ENCODE measurements at places on chromosomes 7 and 10. TPM values are rescaled to one million over a fixed set of nuclear protein-coding genes. Genes with fewer than 3 reads are reported as not detected.

CALHM1 gene
- not detected for total RNA-seq

DNA sequence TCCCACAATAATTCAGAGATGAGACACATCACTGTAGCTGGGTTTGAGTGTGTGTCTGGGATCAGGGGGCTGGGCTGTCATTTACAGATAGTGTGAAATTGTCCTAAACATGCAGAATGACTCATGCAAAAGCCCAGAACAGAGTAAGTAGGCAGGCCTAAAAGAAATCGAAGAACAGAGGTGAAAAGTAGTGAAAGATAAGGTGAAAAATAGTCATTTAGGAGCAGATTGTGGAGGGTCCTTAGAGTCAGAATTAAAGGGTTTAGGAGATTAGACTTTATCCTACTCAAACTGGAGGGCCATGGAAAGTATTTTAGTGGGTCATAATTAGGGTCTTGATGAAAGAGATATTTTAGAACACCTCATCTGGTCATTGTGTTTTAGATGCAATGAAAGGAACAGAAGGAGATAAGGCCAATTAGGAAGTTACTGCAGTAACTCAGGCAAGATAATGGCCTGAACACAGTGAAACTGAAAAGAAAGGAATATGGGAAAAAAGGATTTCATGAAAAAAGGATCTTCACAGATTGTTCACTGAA, 58.3 kb upstream of the NEBL start:
- H3K4me3 ChIP-seq = no peak overlapping the region
- H3K27ac ChIP-seq = no peak overlapping the region
- no peaks in the 10 kb centered on the region for H3K4me1 ChIP-seq
- H3K36me3 ChIP-seq = no peaks in the 10 kb centered on the region
- no peak for DNase-seq

ANKRD61 gene
- total RNA-seq = not detected

DNA sequence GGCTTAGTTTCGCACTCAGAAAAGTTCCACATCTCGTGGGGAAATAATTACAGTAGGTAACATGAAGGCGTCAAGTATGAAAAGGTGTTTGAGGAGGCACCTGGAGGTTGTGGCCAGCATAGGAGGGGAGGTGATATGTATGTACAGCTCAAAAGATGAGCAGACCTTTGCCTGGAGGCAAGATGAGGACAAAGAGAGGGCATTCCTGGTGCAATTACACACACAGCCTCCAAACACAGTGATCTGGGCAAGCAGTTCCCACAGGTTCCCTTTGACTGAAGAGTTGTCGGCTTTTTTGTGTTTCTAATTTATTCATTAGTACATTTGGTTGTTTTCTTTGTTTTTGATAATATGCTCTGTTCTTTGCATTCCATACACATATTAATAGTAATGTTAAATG, 46.9 kb downstream of the CDK14 start:
- no peaks in the 10 kb centered on the region for H3K27me3 ChIP-seq
- H3K27ac ChIP-seq = no peak overlapping the region
- no peak overlapping the region for H3K4me3 ChIP-seq
- H3K36me3 ChIP-seq = no peaks in the 10 kb centered on the region
- H3K4me1 ChIP-seq = no peaks in the 10 kb centered on the region

DNA sequence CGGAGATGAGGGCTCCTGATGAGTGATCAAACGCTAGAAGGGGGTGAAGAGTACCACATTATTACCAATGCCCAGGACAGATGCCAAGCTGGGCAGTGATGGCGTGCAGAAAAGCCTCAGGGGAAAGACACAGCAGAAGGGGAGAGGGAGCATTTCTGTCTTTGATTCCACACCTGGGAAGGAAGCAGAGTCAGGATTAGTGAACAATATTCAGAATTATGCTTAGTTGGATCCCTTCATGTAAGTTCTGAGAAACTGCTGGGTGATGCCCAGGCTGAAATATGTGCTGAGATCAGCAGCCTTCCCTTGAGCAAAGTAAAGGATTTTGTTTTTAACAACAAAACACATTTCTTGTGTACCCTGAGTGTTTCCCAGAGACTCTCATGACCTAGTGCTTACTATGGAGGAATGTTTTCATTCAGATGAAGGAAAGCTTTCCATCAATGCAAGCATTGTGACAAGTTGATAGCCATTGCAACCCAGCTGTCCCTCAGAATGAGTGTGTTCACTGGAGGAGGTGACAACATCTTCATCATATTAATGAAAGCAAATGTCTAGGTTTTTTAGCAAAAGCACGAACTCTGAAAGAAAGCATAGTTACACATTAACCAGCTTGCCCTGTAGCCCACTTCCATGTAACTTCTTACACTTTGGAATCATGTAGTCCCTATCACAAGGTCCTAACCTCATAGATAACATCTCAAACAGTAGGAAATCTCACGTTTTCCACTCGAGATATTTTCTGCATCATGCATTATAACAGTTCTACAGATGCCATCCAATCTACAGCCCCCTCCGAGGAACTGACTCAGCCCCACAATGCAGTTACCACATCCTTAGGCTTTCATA, 23.8 kb upstream of the AKR1C1 start:
- H3K27me3 ChIP-seq = no peaks in the 10 kb centered on the region
- H3K36me3 ChIP-seq = no peaks in the 10 kb centered on the region
- DNase-seq = no peak
- H3K4me1 ChIP-seq = no peaks in the 10 kb centered on the region
- H3K4me3 ChIP-seq = no peak overlapping the region

DNA sequence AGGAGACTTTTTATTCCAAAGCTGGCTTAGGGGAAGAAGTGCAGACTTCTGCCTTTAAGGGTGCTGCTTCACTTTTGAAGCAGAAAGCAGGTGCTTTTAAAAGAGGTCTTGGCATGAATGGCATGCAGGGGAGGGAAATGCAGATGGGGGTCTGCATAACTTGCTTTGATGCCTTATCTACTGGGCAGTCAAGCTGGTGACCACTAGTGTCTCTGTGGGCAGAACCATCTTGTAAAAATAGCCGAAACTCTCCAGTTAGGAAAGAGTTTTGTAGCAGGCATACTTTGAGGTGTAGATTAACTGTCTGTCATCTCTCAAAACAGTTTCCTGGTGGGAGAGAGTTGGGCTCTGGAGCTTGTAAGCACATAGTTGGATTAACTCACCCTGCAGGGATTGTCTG, 9.9 kb upstream of the CTNNA3 start:
- H3K27ac ChIP-seq = no peak overlapping the region
- no peak for DNase-seq
- H3K4me1 ChIP-seq = no peaks in the 10 kb centered on the region
- H3K36me3 ChIP-seq = no peaks in the 10 kb centered on the region
- H3K27me3 ChIP-seq = no peaks in the 10 kb centered on the region
- H3K4me3 ChIP-seq = no peak overlapping the region

- no peaks in the 10 kb centered on the region for H3K36me3 ChIP-seq
- H3K4me3 ChIP-seq = no peak overlapping the region
- H3K27me3 ChIP-seq = no peaks in the 10 kb centered on the region
- H3K4me1 ChIP-seq = peaks cover 5% of the 10 kb centered on the region
- no peak for DNase-seq
- peak overlapping the region; percentile 44 for H3K27ac ChIP-seq
Measured at GRCh38 chr7:36264913-36265516, 112.0 kb downstream of the EEPD1 start.

GRCh38 chr7:43834463-43835251, 34.7 kb downstream of the MRPS24 start:
- H3K36me3 ChIP-seq = no peaks in the 10 kb centered on the region
- no peak for DNase-seq
- no peaks in the 10 kb centered on the region for H3K4me1 ChIP-seq
- H3K27me3 ChIP-seq = no peaks in the 10 kb centered on the region
- no peak overlapping the region for H3K27ac ChIP-seq
- H3K4me3 ChIP-seq = peak overlapping the region; percentile 4

DNA sequence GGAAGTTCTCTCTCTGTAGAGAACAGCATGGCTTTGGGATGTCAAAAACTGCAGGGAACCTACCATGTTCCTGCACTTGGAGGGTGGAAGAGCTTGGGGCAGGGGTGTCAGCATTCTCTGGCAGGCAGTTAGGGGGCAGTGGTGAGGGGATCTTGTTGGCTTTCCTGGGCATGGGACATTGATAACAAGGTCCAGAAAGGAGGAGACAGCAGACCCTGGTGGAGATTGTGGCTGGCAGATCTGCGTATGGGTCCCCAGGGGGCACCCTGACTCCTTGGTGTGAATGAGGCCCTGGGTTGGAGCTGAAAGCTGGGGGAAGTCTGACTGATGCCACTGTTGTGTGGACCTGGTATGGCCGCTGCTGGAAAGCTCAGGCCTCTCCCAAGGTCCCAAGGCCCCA, 22.9 kb upstream of the CAMK2B start:
- H3K27me3 ChIP-seq = no peaks in the 10 kb centered on the region
- H3K36me3 ChIP-seq = no peaks in the 10 kb centered on the region
- no peak overlapping the region for H3K27ac ChIP-seq
- no peaks in the 10 kb centered on the region for H3K4me1 ChIP-seq
- DNase-seq = no peak
- no peak overlapping the region for H3K4me3 ChIP-seq

GRCh38 chr7:100568896-100569844, 4.5 kb downstream of the SAP25 start:
- H3K36me3 ChIP-seq = no peaks in the 10 kb centered on the region
- H3K4me1 ChIP-seq = no peaks in the 10 kb centered on the region
- H3K27me3 ChIP-seq = no peaks in the 10 kb centered on the region

COBL gene
- total RNA-seq = 7.7 TPM

DNA sequence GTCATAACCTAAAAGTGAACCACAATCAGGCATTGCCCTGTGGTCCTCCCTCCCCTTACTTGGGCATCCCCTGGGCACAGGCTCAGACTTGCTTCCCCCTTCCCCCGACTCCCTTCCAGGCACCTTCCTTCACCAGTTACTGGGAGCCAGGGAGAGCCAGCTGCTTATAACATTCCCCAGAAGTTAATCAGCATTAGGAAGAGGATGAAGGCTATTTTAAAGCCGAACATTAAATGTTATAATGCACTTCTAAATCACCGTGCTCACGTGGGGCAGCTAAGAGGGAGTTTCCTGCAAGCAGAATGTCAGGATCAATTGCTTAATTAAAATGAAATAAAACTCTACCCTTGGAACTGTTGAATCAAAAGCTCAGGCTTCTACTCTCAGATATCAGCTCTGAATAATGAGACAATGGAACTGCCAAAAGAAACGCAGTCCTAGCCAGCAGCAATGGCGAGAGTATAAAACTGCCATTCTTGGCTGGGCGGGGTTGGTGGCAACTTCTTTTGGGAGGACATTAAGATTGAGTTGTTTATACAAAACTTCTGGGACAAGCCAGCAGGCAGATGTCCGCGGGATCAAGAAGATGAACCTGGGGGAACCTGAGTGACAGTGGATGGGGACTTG, 169.5 kb downstream of the FANK1 start:
- H3K4me1 ChIP-seq = no peaks in the 10 kb centered on the region
- no peaks in the 10 kb centered on the region for H3K36me3 ChIP-seq
- no peak for DNase-seq
- no peak overlapping the region for H3K4me3 ChIP-seq
- H3K27ac ChIP-seq = no peak overlapping the region

DNA sequence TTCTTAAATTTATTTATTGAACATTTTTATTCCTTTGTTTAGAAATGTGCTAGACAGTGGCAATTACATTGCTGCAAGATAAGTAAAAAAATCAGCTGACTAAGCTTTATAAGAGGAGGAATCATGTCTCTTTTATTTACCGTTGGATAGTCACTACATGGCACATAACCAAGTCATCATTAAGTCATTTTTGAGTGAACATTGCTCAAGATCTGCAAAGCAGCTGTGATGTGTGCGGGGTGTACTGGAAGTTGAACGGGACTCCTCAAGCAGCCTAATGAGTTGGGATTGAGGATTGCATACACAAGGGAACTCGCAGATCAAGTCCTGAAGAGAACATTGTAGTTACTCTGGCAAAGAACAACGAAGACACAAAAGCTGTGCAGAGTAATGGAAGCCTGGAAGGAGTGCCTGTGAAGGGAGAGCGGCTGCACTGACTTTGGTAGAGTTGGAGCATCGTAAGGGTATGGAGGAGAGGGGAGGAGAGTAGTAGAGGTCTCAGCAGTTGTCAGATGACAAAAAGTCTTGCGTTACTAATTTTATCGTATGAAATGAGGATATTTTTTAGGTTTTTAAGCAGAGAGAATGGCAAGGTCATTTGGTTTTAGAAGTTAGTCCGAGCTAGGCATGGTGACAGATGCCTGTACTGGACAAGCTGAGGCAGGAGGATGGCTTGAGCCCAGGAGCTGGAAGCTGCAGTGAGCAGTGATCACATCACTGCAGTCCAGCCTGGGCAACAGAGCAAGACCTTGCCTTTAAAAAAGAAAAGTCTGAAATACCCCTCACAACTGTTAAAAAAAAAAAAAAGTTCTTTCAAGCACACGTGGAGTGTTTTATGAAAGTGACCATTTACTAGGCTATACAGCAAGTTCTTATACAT, 95.1 kb downstream of the BMPR1A start:
- no peaks in the 10 kb centered on the region for H3K27me3 ChIP-seq
- no peaks in the 10 kb centered on the region for H3K36me3 ChIP-seq
- H3K27ac ChIP-seq = no peak overlapping the region
- no peaks in the 10 kb centered on the region for H3K4me1 ChIP-seq
- DNase-seq = peak; percentile 46
- H3K4me3 ChIP-seq = no peak overlapping the region

GRCh38 chr7:3995187-3995586, 686.9 kb upstream of the FOXK1 start:
- no peak overlapping the region for H3K27ac ChIP-seq
- H3K4me3 ChIP-seq = no peak overlapping the region
- no peaks in the 10 kb centered on the region for H3K36me3 ChIP-seq

FRA10AC1 gene
- 40.5 TPM for total RNA-seq

CDHR3 gene
- 7.9 TPM for total RNA-seq

- no peak overlapping the region for H3K4me3 ChIP-seq
- no peak overlapping the region for H3K27ac ChIP-seq
- no peaks in the 10 kb centered on the region for H3K4me1 ChIP-seq
- H3K27me3 ChIP-seq = no peaks in the 10 kb centered on the region
Measured at GRCh38 chr10:4883079-4883739, 57.2 kb downstream of the AKR1E2 start.

PTPRZ1 gene
- not detected for total RNA-seq

- H3K27me3 ChIP-seq = no peaks in the 10 kb centered on the region
- no peaks in the 10 kb centered on the region for H3K4me1 ChIP-seq
- H3K27ac ChIP-seq = no peak overlapping the region
Measured at GRCh38 chr7:46034056-46034768, 113.1 kb upstream of the IGFBP3 start.

Measured in uterus (tissue), 4 donors.